Effector memory CD4-positive, alpha-beta T cell (primary cell): ENCODE measurements at places on chromosomes 3 and 15.

DNA sequence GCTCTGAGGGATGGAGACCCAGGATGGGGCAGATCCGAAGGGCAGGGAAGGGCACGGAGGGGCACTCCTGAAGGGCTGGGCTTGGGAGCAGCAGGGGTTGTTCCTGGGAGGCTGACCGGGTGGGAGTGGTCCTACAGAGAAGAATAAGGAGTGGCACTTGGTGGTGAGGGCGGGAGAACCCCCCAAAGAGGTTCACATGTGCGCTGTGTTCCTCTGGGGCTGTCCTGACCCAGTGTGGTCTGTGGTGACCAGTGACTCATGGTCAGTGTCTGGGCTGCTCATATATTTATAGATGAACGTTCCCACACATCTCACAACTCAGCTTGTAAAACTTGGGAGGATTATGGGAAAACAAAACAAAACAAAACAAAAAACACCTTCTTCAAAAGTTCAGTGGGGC is 10.0 kb downstream of the TRPM1 start:
- H3K4me1 ChIP-seq, result no peaks in the 10 kb centered on the region
- no peak overlapping the region for H3K4me3 ChIP-seq
- no peak overlapping the region for H3K27ac ChIP-seq
- DNase-seq, result no peak
- no peaks in the 10 kb centered on the region for H3K36me3 ChIP-seq

- H3K36me3 ChIP-seq, result no peaks in the 10 kb centered on the region
- H3K27me3 ChIP-seq, result peaks cover 4% of the 10 kb centered on the region
- H3K4me3 ChIP-seq, result no peak overlapping the region
Observed at GRCh38 chr3:156135921-156136638, 15.7 kb downstream of the KCNAB1 start.

GRCh38 chr15:63446255-63446654 is 58.1 kb upstream of the USP3 start:
- H3K4me1 ChIP-seq, result peaks cover 11% of the 10 kb centered on the region
- H3K27ac ChIP-seq, result peak overlapping the region; percentile 33
- no peaks in the 10 kb centered on the region for H3K27me3 ChIP-seq
- H3K36me3 ChIP-seq, result no peaks in the 10 kb centered on the region

GRCh38 chr3:162015856-162016255 is 519.2 kb downstream of the OTOL1 start:
- no peaks in the 10 kb centered on the region for H3K4me1 ChIP-seq
- no peaks in the 10 kb centered on the region for H3K27me3 ChIP-seq
- H3K4me3 ChIP-seq, result no peak overlapping the region
- no peak overlapping the region for H3K27ac ChIP-seq
- DNase-seq, result no peak
